CD8-positive, alpha-beta memory T cell (primary cell): ENCODE measurements at places on chromosomes 4 and X. TPM values are rescaled to one million over a fixed set of nuclear protein-coding genes. Genes with fewer than 3 reads are reported as not detected.

GRCh38 chrX:44401151-44401550 lies 57.7 kb upstream of the EFHC2 start:
- H3K27ac ChIP-seq: no peak overlapping the region
- no peaks in the 10 kb centered on the region for H3K36me3 ChIP-seq
- no peak for DNase-seq
- H3K27me3 ChIP-seq: no peaks in the 10 kb centered on the region
- no peaks in the 10 kb centered on the region for H3K4me1 ChIP-seq

DDX3X gene
- total RNA-seq: 354 TPM

TMEM271 gene
- total RNA-seq: not detected

- no peaks in the 10 kb centered on the region for H3K4me1 ChIP-seq
- H3K27ac ChIP-seq: no peak overlapping the region
- DNase-seq: no peak
- H3K36me3 ChIP-seq: no peaks in the 10 kb centered on the region
These were observed 282.6 kb downstream of the ADGRA3 start for GRCh38 chr4:22233230-22233629.

GRCh38 chr4:27318740-27319139 lies 458.1 kb downstream of the STIM2 start:
- no peaks in the 10 kb centered on the region for H3K4me1 ChIP-seq
- H3K4me3 ChIP-seq: no peak overlapping the region
- H3K27me3 ChIP-seq: no peaks in the 10 kb centered on the region
- no peak overlapping the region for H3K27ac ChIP-seq
- DNase-seq: no peak

GRCh38 chr4:86512631-86513030 lies 81.5 kb upstream of the PTPN13 start:
- H3K4me3 ChIP-seq: no peak overlapping the region
- DNase-seq: no peak
- H3K4me1 ChIP-seq: no peaks in the 10 kb centered on the region
- H3K36me3 ChIP-seq: no peaks in the 10 kb centered on the region

SSX2 gene
- total RNA-seq: not detected

DNA sequence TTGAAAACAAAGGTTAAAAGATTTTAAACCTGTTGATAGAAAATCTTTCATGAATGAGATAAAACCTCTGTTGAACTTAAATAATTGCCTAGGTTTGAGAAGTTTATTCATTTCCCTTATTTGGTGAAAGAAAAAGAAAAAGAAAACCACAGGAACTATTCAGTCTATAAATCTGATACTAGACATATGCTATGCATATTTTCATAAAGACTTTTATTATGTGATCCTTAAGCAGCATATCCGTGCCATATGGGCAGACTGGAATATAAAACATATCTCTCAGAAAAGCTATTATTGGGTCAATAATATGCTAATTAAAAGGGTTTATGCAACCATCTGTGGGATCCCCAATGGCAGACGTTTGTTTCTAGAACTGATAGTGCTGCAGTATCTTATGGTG lies 178.7 kb downstream of the RASL11B start:
- no peak for DNase-seq
- H3K4me3 ChIP-seq: no peak overlapping the region
- no peaks in the 10 kb centered on the region for H3K27me3 ChIP-seq
- H3K27ac ChIP-seq: no peak overlapping the region
- no peaks in the 10 kb centered on the region for H3K4me1 ChIP-seq

- H3K27ac ChIP-seq: no peak overlapping the region
- no peak overlapping the region for H3K4me3 ChIP-seq
- no peaks in the 10 kb centered on the region for H3K27me3 ChIP-seq
- H3K36me3 ChIP-seq: no peaks in the 10 kb centered on the region
These were observed 984 bp upstream of the STATH start for GRCh38 chr4:69994782-69995181.
